ENCODE measurements at places on chromosomes 3 and 15.

DNA sequence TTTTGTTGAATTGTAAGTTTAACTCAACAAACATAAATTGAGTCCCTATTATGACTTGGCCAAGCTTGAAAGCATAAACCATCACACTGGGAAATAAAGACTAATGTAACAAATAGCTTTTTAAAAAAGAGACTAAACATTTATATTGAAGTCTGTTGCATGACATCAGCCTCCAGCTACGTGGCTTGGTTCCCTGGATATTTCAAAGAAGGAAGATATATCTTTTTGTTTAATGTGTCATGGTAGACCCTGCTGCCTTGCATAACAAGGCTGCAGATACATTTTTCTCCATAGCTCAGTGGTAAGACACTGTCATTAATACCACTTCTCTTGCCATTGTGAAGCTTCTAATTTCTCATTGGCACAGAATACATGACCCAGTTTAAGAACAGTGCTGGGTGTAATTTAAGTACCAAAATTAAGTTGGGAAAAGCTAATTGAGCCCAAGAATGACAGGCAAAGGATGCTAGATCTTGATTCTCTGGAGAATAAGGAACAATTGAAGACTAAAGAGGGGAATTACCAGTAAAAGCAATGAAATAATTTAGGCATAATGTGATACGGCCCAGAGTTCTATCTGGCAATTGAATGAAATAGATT, 14.0 kb downstream of the RCN2 start:
- DNase-seq = no peak

- DNase-seq = no peak
Measured at GRCh38 chr3:39094851-39095677, 12.4 kb downstream of the GORASP1 start.

DNA sequence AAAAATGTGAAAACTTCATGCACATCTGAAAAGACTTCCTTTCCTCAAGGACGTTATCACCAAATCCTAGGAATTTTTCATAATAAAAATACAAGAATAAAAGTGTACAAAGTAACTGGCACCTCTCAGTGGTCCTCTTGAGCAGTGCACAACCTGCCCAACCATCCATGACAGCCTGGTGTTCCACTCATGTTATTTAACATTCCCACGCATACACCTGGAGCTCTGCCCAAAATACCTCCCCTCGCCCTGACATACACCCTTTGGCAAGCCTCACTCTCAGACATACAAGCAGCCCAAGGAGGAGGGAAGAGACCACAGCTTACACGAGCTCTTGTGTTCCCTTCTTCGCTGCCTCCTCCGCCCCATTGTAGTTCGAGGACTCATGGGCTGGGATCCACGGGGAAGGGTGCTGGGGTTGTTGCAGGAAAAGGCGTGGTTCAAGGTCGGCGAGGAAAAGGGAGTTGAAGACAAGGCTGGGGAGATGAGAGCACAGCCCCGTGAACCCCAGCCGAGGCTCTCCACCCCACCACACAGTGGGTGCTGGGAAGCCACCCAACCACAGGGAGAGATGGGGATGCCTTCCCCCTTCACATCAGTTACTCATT, 23.3 kb downstream of the GRIP2 start:
- DNase-seq = no peak

DNA sequence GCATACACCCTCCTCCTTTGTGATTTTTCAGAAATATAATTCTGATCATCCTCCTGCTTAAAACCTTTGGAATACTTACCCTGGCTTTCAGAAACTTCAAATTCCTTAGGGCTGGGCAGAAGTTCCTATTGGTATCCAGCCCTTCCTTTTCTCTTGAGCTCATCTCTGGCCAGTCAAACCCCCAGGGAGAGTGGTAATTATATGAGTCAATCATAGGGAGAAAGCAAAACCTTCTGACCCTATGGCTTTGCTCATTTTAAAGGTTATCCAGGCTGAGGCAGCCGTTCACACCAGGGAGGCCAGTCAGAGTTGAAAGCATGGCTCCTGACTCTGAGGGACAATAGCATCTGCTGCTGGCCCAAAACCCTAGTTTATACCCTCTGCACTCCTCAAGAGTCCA, 23.9 kb upstream of the CTNNB1 start:
- DNase-seq = no peak

- DNase-seq = no peak
Measured at GRCh38 chr3:131151-131888, 65.2 kb upstream of the CHL1 start.

DNA sequence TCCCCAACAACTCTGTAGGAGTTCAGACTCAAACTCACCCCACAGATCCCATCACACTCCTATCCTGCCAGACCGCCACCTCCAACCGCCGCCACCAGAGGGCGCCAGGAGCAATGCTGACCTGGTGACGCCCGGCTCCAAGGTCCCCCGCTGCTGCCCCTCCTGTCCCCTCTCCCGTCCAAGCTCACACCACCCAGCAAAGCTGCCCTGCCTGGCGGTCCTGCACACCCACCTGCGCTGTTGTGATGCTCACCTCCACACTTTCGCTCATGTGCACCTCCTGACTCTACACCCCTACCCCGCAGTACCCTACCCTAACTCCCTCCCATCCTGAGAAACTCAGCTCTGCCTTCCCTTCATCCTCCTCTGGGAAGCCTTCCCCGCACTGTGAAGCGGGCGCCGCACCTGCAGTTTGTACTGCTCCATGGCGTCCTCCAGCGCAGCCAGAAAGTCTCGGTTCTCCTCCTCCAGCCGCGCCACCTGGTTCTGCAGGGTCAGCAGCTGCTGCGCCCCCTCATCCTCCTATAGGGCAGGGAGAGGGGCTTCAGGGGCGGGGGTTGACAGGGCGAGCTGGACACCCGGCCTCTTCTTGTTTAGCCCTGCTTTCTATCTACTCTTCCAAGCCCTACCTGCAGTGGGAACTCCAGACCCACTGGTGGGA, 7.9 kb downstream of the KIF7 start:
- peak; percentile 30 for DNase-seq

DNA sequence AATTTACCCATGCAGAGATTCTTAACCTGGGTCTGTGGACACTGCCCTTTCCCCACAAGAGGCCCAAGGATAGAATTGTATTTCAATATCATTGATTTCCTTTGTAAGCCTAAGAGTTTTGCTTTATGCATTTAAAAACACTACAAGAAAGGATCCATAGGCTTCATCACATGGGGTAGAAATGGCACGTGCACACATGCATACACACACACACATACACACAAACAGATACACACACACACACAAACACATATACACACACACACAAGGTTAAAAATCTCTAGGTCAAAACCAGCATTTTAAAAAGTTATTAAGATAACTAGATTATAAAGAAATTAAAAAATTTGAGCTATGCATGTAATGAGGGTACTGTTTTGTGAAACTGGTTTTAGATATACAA, 35.5 kb upstream of the CD47 start:
- no peak for DNase-seq

DNA sequence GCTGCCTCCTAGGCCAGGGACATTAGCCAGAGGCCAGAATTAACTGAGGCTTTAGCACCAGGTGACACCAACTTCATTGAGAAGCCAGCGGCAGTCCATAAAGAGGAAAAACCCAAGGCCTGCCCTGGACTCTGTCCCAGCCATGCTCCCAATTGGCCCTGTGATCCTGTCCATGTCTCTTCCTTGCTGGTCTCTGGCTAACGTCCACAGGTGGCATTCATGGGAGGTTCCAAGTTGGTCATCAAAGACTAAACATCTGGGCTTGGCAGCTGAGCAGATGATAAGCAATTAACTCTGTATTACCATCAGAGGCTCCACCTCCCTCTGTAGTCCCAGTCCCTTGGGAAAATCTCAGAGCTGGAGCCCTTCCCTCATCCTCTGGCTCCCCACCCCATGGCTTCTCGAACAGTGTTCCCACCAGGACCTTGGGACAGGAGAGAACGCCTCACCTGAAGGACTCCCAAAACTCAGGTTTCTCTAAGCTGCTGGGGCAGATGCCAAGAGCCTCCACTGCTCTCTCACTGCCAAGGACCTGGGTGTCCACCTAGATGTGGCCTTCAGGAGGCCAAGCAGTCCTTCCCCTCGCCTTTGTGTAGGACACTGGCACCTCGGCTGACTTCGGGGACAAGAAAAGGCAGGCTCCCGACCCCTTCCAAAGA, 40.4 kb downstream of the GOLGA6A start:
- no peak for DNase-seq

DNA sequence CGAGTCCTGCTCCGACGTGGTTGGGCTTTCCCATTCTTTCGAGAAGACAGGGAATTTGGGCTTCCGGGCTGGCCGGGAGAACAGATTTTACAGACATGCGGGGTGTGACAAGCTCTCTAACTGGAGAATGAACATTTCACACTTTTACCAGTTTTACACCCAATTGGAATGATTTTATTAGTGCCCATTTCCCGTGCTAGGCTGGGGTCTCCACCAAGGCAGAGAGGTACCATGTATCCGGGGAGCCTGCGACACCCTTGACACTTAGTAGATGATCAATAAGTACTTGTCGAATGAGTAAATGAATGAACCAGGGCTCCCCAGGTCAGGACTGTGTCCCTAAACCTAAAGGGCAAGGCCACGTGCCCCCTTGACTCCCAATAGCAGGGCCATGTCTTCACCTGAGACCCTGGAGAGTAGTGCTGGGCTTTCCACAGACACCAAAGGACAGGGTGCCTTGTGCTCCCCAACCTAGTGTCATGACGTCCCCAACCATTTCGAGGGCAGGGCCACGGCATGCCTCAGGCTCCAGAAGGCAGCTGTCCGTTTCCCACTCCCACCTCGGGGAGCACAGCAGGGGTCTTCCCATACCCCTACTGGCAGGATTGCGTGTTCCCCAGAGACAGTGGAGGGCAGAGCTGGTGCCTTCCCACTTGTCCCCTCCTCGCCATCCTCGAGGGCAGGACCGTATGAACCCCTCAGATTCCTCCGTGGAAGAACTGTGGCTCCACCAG, 679 bp upstream of the MYD88 start:
- no peak for DNase-seq

- DNase-seq = no peak
Measured at GRCh38 chr3:114336122-114336697, 42.4 kb downstream of the TIGIT start.

DNA sequence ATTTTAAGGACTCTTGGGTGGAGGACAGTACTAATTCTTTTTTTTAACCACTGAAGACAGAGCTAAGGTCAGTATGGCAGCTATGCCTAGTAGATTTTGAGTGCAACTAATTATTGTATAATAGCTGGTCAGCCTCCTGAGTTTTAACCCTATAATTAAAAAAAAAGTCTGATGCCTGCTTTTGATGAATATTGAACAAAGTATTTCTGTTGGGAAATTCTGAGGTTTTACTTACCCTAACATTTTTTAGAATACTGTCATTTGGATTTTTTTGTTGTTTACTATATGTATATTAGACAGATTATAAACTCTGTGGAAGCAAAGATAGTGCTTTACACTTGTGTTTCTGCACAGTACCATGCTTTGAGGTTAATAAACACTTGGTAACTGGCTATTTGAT, 20.8 kb downstream of the TCF12 start:
- no peak for DNase-seq

DNA sequence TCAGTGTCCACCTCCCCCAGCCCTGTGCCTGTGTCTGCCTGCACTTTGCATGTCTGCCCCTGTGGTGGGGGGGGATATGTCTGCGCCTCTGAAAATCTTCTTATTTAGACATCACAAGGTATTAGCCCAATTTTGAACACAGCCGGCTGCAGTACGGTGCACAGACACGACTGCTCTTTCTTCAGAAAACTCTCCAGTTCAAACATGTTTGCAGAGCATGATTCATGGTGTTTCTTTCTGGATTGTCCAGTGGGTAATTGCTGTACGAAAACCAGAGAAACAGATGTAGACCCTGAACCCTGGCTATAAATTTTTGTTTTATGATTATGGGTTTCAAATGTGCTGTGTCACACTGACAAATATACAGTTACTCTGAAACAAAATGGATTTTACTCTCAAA, 3.4 kb upstream of the RARB start:
- DNase-seq = no peak

- DNase-seq = no peak
Measured at GRCh38 chr15:57529748-57530147, 62.0 kb upstream of the MYZAP start.
